RPMI7951 (cell line): ENCODE measurements at places on chromosomes 5 and 9.

DNA sequence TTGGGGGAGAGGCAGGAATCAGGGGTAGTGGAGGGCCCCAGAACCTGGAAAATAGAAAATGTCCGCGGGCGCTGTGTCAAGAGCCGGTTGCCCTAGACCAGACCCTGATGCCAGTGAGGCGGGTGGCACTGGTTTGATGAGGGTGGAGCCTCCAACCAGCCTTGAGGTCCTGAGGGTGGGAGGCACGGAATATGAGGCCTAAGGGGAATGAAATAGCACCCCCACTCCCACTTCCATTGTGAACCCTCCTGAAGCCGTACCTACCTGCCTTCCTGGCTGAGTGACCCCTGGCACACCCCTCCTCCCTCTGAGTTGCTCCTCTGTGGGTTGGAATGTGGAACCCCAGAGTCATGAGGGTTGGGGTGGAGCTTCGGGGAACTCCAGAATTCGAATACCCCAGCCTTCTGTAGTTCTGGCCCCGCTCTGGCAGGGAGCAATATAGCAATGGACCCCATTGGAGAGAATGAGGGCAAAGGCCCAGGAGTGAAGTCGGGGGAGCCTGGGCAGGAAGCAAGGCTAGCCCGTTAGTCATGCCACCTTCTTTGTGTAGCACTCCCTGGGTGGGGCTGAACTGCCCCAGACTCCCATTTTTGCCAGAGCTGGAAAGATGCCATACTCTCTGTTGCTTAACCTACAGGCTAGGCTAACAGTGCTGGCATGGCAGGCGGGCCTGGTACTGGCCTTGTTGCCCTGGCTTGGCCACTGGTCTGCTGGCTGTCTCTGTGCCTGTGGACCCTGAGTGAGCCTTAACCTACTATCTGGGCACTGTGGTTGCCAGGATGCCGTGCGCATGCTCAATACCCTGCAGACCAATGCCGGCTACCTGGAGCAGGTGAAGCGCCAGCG, 1.0 kb downstream of the FPGS start:
- peak; percentile 60 for DNase-seq

DNA sequence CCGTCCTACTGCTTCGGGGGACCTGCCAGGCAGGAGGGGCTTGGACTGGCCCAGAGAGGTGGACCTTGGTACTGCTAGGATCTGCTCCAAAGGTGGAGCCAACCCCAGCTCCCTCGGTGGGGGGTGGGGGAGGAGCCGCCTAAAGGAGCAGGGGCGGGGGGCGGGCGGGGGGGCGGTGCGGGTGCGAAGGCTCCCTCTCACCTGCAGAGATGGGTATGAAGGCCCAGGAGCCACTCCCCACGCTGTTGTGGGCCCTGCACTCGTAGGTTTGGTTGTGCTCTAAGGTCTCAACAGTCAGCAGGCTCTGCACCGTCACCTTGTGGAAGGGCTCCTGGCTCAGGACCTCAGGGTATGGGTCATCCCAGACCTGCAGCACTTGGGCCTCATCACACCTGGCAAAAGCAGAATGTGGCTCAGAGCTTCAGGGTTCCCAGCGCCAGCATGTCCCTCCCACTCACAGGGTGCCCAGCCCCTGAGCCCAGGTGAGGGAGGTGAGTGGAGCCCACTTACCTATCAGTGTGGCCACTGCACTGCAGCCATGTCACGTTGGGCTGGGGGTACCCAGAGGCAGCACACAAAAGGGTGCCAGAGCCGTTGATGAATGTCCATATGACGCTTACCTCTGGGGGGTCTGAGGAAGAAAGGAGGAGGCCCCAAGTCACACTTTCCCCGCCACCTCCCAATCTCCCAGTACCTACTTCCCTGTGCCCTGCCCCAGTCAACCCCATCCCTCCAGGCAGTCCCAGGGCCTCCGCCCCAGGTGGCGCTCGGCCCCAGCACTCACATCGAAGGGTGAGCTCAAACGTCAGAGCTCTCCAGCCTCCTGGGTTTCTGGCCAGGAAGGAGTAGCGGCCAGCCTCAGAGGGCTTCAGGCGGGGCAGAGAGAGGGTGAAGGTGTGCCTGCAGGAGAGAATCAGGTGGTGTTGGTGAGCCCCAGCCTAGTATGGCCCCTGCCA, 16.4 kb downstream of the CSF1R start:
- DNase-seq: no peak

- no peak for DNase-seq
These were observed 592.6 kb downstream of the PDE4D start for GRCh38 chr5:59300930-59301329.

DNA sequence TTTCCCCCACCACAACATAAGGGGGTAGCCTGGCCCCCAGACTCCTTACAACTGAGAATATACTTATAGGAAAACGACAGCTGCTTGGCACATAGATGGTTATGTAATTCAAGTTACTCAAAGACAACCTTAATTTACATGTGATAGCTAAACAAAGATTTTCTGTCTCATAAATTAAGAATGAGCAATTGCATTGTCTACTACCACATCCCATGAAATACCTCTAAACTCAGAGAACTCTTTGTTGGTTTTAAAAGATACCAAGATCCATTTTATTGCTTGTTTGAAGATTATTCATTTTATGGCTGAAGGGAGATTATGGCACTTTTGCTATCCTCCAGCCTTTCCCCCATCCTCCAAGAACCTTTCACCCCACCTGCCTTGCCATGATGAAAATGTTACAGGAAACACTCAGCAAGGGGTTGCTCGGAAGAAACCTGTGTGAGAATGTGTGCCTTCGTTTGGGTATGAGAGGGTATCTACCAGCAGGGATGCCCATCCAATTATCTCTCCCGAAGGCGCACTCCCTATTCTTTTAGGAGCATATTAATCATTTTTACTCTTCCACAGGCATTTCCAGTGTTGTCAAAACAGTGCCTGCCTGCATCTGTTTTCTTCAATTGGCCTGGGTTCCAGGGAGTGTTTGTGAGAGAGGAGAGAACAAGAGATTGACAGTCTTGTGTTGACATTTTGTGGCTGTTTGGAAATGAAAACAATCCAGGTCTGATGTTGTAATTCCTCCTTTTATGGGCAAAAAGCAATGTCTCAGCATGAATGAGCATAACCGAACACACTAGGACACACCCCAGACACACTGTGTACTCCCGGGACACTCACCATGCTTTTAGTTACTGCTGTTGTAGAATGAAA, 208.0 kb upstream of the ANKRD55 start:
- DNase-seq: peak; percentile 72

DNA sequence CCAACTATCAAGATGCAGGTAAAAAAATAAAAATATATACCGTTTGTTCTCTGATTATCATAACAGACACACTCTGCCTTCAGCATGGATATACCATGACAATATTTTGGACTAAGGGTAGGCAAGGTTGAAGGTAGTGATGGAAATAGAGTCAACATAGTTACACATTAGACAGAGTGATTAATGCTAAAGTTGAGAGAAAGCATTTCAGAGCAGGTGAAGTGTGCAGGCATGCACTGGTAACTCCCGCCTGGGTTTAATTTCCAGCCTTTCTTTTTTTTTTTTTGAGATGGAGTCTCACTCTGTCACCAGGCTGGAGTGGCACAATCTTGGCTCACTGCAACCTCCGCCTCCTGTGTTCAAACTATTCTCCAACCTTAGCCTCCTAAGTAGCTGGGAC, 458.5 kb downstream of the TLR4 start:
- no peak for DNase-seq

GRCh38 chr9:92061184-92061583, 54.0 kb downstream of the SPTLC1 start:
- DNase-seq: no peak

DNA sequence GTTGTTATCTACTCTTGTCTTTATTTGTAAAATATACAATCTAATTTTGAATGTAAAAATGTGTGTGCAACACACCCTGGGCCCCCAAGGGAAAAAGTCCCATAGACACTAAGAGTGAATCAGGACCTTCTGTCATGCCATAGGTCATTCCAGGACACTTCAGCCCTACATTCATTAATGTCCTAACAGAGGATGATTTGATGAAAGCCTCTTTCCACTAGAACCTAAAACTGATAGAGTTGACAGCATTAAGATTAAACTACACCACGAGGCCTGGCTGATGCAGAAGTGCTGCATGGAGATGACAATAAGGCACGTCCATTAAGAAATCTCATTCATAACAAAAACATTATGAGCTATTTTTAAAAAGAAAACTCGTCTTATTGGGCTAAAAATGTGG, 46.2 kb downstream of the FRMD3 start:
- DNase-seq: no peak

GRCh38 chr5:10533226-10533625, 30.6 kb upstream of the ANKRD33B start:
- DNase-seq: no peak

- DNase-seq: no peak
These were observed 271.0 kb upstream of the ADRA1B start for GRCh38 chr5:159645179-159645846.

DNA sequence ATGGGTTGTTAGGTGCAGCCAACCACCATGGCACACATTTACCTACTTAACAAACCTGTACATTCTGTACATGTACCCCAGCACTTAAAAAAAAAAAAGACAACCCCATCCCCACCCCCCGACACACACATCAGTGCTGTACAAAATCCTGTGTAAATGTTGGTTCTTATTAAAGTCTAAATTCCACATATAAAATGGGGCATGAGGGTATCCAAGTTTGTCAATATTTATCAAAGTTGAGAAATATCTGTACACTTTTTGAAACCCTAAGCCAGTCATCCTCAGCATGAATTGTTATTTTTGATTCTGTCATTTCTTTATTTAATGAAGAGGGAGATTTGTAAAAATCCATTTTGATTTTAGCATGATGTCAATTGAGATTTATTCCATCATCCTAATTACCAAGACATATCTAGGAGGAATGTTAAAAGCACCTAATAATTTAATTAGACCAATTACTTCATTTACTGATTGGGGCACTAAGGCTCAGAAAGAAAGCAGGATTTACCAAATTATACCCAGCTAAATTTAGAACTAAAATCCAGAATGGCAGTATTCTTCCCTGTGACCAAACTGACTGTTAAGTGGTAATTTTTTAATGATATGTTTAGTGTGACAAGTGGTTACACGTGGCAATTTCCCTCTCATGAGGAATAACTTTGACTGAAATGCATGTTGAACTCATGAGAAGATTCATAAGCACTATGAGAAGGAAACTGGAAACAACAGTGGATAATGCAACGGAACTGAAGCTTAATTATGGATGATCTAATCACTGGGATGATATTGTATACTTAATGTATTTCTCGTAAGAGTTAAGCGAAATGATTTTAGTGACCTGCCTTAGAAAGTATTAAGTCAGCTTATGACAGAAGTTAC, 195.9 kb downstream of the SGCD start:
- no peak for DNase-seq

DNA sequence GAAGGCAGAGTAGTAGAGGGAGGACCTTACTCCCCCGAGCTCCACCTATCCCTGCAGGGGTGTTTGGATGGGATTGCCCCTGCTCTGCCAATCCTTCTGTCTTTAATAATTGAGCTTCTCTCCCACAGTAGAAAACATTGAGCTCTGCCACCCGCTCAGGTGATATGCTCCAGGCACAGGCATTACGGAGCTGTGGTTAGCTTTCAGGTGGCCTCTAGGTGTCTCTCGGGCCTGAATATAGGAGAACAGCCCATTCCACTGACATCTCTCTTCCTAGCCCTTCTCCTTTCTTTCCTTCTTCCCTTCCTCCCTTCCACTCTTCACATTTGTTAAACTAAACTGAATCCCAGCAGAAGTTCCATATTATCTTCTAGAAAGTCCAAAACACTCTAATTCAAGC, 203.4 kb downstream of the SYK start:
- no peak for DNase-seq

DNA sequence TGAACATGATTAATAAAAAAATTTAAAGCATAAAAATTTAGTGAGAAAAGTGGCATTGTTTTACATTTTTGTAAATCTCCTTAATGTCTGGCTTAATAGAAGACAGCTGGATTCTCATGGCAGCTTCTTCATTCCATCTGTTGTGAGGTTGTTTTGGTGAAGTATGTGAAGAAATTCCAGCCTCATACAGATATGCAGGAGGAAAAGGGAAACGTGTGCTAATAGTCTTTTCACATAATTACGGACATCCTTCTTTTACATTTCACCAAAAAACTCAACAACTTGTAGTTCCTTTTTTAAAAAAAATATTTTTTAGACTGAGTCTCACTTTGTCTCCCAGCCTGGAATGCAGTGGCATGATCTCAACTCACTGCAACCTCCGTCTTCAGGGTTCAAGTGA, 46.9 kb downstream of the HACD4 start:
- DNase-seq: no peak

DNA sequence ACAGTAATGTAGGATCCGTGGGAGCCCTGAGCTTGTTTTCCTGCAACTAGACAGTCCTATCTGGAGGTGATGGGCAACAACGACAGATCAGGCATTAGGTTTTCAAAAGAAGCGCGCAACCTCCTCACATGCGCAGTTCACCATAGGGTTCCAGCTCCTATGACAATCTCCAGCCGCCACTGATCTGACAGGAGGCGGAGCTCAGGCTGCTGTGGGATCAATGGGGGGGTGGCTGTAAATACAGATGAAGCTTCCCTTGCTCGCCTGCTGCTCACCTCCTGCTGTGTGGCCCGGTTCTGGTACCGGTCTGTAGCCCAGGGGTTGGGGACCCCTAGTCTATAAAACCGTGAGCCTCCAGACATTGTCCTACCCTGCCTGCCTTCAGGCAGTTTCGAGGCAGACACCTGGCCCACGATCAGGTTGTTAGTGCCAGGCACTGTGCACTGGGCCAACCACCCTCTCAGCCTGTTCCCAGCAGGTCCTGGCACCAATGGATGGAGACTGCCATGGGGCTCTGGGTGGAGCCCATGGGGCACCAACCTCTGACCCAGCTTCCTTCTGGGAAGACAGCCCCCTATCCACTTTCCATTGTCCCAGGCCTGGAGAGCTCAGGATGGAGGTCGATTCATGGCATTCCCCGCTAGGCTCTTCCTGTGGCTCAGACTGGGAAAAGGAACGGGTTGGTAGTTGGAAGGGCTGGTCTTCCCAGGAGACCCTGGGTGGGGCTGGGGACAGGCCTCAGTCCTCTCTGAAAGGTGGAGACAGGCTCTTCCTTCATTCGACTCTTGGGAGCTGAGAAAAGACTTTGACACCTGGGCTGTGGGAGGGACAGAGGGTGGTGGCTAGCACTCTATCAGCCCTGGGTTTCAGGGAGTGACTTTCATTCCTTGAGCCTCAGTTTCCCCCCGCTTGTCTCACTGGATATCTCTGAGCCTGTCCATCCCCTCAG, 1.7 kb downstream of the ENDOG start:
- DNase-seq: peak; percentile 51

DNA sequence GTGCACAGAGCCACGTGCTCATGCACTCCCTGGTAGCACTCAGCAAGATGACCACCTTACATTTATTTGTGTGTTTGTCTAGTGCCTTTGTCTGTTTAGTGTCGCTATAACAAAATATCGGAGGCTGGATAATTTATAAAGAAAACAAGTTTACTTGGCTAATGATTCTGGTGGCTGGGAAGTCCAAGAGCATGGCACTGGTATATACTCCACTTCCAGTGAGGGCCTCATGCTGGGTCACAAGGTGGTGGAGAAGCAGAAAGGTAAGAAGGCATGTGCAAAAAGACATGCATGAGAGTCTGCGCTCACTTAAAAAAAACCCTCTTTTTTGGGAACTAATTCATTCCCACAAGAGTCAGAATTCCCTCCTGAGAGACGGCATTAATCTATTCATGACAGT, 52.5 kb upstream of the BOD1 start:
- DNase-seq: no peak
